ENCODE measurements at places on chromosomes 12 and 14.

- DNase-seq = no peak
These were observed 58.9 kb downstream of the USP15 start for GRCh38 chr12:62319058-62319457.

GRCh38 chr14:105487986-105488777 is 1.5 kb downstream of the CRIP1 start:
- DNase-seq = no peak

DNA sequence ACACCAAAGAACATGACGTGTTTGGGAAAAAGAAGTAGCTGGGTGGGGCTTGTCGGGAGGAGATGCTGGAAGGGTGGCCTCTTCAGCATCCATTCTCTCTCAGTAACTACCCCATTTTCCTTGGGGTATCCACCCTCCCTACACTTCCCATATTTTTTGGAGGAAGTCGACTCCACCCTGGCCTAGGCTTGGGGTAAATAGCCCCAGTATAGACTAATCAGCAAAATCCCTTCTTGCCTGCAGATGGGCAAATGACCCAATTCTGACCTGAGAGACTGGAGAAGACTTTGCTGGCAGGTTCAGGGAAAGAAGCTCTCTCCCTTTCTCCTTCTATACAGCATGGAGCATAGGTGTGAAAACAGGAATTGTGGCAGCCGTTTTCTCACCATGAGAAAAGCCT is 28.5 kb upstream of the JDP2 start:
- no peak for DNase-seq

- DNase-seq = no peak
These were observed 413.6 kb downstream of the TMEM121 start for GRCh38 chr14:105939810-105940508.

DNA sequence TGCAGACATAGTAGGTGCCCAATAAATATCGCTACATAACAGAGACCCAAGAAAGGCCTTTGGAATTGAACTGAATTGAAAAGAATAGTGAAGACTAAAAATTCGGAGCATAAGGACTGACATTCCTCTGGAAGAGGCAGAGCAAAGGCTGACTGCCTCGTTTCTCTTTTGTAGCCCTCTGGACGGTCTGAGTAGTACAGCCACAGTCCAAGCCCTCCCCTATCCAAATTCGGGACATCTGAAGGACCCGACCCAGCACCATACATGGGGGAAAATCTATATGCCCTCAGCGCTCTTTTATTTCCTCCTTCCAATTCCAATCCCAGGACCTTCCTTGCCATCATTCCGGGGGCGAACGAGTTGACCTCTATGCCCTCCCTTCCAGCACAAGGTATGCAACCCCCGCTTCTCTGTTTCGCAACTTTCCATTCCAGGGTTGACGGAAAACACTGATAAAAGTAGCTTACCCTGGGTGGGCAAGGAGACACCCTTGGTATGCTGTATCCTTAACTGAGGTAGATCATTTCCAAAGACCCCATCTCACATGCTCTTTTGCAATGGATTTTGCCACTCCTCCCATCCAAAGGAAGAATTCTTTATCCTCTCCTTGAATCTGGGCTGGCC is 127.4 kb upstream of the MAP1LC3B2 start:
- DNase-seq = no peak

DNA sequence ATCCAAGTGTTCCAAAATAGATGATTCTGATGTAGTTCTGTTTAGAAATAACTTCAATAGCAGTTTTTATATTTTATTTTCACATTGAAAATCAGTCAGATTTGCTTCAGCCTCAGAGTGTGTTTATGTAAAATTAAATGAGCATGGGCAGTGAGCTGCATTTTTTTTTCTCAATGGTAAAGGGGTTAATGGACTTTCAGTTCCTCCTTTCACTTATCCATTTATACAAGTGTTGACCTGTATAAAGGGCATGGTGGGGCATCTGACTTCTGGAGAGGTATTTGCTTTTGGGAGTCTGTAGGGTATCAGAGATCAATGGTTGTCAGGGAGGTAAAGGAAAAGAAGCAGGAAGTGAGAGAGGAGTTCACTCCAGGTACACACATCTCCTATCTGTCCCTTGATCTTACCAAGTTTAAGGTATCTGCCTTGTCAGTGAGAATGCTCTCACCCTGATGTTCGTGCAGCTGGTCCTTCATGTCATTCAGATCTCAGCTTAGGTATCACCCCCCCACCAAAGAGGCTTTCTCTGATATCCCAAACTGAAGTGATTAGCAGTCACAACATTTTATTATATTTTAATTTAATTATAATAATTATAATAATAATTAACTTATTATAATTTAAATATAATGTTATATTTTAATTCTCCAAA is 181.6 kb upstream of the LMNTD1 start:
- no peak for DNase-seq

DNA sequence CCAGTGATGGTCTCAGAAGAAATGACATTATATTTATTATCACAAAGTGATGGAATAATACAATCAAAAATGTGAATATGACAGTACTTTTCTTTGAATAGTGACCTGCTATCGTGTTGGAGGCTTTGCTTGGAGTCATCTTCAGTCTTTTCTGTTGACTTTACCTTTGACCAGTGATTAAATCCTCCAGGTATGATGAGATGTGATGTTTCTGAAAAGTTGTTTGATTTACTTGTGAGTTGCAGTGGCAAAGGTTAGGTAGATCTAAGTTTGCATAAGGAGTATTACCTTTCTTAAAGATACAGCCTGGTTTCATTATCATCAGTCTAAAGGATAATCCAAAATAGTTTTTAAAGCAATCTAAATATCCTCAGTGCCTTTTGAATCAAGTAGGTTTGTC is 4.6 kb downstream of the TCP11L2 start:
- no peak for DNase-seq

GRCh38 chr12:10701131-10701681 is 21.9 kb downstream of the YBX3 start:
- no peak for DNase-seq

- no peak for DNase-seq
These were observed 26.5 kb upstream of the POC1B start for GRCh38 chr12:89552376-89552775.

DNA sequence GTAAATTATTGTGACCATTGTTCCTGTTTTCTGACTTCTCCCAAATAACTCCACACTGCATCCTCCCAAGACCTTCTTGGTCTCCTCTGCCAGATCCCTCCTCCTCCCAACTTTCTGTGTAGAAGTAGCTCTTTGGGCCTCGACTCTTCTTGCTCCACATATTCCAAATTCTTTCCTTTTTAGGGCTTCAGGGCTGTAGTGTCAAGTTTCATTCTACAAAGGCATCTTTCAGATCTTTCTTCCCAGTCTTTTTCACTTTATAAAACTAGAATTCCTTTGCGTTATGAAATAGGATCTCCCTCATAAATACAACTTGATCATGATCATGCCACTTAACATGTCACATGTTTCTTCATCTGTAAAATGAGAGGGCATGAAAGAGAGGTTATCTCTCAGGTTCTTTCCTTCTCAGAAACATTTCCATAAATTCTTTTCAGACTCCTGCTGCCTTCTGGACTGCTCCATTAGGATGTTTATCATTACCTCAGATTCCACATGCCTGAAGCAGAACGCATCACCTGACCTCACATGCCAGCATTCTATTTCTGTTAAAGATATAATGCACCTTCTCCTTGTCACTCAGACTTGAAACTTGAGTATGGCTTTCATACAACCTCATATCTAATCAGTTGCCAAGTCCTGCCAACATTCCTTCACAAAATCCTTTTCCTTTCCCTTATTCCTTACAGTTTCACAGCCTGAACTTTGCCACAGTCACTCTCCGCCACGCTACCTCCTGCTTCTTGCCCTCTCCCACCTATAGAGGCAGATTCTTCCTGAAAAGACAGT is 8.5 kb downstream of the SLC38A1 start:
- DNase-seq = no peak

DNA sequence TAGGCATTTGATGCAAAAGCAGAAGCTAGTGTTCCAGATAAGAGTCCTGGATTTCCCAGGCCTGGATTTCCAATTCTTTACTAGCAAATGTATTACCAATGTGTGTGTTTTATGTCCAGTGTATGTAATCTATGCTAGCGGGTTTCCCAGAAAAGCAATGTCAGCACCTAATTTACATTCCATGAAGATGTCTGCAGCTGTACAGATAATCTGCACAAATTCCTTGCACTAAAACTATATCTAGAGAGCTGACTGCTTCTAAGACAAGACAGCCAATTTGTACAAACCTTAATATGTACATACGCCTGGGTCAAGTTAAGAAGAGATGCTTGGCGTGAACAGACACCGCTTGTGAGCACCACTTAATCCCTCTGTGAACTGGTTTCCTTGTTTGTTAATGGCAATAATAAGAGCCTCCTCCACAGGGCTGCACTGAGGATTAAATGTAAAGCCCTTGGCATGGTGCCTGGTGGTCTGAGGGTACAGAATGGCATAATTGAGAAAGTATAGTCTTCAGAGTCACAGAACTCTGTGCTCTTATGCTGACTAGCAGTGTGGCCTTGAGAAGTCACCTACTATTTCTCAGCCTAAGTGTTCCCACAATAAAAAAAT is 185.6 kb downstream of the EPS8 start:
- peak; percentile 72 for DNase-seq

- DNase-seq = no peak
These were observed 53.5 kb downstream of the FBRSL1 start for GRCh38 chr12:132543298-132544079.

DNA sequence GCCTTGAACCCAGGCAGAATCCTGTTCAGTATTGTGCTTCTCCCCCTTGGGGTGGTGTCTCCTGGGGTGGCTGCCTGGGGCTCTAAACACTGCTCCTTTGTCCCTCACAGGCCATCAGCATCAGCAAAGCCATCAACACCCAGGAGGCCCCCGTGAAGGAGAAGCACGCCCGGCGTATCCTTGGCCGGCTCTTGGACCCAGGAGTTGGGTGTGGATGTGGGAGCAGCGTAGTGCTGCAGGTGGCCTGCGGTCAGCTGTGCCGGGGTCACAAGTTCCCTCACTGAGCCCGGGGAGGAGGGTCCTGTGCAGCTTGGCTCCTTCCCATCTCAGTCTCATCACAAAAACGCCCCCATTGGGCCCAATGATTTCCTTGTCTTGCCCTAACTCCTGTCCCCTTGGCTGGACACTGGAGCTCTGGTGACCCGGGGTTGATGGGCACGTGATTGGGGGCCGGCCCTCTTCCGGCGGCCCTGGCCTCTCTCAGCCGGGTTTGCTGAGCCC is 12.7 kb downstream of the HIP1R start:
- no peak for DNase-seq

- DNase-seq = no peak
These were observed 101.8 kb upstream of the NAP1L1 start for GRCh38 chr12:76186131-76186906.

GRCh38 chr14:102288139-102288538 is 16.8 kb downstream of the MOK start:
- no peak for DNase-seq

GRCh38 chr14:96251656-96252155 is 4.3 kb upstream of the BDKRB1 start:
- DNase-seq = no peak

DNA sequence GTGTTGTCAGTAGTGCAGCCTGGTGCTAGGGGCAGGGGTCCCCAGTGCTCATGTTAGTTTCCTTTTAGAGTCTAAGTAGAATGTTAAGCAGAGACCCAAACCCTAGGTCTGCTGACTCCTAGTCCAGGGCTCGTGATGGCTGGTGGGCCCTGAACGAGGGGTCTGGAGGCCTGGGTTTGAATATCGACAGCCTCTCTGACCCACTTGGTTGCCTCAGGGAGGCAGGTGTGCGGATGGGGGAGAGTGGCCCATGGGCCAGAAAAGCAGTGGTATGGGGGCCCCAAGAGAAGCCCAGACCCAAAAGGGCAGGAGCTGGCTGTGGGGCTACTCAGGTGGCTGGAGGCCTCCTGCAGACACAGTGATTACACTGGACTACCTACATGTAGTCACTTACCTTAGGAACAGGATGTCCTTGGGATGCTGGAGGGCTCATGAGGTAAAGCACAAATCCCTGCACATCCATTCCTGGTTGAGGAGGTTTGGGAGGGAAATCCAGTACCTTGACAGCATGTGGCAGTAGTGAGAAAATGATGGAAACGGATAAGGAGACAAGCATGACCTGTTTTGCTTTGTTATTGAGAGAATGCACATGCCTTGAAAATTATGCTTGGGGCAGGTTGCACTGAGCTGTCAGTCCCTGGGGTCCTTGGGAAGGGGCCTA is 1.7 kb upstream of the SLC25A29 start:
- no peak for DNase-seq

DNA sequence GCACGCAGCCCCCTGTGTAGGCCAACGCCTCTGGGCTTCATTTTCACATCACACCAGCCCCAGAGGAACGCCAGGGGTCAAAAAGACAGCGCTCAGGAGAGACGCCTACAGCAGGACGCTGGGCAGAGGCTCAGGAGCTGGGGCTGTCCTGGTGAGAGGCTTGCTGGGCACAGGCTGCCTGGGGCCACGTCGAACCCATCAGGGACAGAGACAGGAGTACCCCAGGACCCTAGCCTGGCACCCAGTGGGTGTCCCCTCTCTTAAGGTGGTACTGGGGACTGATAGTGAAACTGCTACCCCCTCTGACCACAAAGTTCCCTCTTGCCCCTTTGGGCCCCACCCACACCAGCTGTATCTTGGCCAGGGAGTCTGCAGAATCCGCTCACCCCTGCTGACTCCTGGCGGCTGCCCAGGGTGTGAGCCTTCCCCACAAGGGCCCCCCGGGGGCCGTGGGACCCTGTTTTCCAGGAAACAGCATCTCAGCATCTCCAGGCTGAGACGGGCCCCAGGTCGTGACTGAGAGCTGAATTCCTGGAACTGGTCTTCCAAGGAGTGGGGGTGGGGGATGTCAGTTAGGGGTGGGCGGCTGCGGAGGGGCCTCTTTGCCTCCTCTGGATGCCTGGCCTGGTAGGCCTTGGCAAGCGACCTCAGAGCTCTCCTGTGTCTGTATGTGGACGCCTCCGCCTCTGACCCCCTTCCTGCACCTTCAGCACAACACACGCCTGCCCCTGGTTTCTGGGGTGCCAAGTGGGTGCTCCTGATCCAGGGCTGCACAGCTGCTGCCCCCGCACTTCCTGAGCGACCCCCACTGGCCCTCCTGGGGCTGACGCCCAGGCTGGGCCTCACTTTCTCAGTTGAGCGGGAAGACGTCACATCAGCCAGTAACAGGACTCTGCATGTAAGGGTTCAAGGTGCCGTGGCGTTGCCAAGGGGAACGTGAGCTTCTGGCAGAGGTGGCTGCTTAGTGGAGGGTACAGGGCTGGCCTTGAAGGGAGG is 321.9 kb upstream of the RTL1 start:
- DNase-seq = peak; percentile 14

DNA sequence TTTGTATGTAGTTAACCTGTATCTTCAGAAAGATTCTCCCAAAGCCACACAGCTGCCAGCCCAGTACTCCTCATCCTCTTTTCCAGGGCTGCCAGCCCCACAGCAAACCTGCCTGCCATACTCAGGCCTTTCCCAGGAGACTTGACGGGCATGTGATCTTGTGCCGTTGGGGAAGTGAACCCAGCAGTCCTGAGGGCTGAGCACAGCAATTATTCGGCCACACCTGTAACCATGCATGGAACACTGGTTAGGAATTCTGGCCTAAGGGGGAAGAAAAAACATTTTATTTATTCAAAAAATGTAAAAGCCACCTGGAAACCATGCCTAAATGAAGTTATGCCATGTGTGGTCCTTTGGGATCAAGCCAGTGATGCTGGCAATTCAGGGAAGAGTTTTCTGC is 145.3 kb downstream of the GRIN2B start:
- no peak for DNase-seq
